ENCODE measurements at places on chromosomes 13 and 19.

DNA sequence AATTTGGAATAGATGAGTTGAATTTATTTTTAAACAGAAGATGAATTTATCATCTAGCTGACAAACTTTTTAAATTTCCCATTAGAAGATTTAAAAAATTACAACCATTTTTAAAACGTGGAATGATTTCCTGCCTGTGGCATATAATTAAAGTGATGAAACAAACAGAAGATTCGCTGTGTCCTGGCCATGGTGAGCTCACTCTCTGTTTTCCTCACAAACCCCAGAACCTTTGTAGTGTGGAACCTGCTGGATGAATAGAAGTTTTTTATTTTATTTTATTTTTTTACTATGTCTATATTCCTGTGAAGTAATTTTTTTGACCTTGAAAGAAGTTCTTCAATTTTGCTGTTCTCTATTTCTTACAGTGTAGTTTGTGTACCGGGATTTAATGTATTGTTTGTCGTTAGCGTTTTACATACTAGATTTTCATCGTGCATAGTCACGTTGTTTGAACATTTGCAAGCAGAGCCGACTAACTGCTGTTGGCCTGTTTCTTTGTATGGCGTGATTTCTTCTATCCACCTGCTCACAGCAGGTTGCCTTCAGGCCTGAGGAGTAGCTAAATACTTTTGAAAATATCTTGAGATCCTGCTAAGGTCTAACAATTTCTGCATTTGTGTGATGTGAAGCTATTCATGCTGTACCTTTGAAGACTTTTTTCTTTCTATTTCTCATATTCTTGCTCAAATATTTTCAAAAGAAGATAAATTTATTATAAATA lies 149.2 kb downstream of the GGACT start:
- no peak for DNase-seq

DNA sequence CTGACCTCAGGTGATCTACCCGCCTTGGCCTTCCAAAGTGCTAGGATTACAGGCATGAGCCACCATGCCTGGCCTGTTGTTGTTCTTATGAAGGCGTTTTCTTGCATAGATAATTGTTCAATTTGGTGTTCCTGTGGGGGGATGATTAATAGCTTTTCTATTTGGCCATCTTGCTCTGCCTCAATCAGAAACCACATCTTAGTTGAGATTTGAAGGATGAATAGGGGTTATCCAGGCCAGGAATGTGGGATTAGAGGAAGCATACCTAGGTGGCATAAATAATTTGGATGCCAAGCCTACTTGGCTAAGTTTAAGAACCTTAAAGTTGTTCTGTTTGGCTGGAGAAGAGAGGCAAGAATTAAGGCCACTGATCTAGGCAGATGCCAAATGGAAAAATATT lies 44.4 kb downstream of the CCNA1 start:
- no peak for DNase-seq

DNA sequence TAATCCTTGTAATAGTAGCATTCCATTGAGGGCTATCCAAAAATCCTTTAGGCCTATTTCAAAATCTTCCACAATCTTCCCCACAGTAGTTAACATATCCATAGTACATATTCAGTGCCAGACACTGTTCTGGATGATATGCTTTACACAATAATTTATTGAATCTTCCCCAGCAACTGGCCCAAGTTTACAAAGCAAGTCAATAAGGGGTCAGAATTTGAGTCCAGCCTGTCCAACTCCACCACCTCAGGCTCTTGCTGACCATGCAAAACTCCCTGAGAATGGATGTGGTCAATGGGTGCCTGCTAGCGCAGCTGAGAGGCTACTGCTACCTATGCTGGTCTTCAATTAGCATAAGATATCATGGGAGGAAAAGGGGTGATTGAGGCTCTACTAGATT lies 529.6 kb downstream of the FGF9 start:
- DNase-seq = no peak

GRCh38 chr13:97385854-97386253 lies 48.1 kb upstream of the RAP2A start:
- DNase-seq = peak; percentile 24

DNA sequence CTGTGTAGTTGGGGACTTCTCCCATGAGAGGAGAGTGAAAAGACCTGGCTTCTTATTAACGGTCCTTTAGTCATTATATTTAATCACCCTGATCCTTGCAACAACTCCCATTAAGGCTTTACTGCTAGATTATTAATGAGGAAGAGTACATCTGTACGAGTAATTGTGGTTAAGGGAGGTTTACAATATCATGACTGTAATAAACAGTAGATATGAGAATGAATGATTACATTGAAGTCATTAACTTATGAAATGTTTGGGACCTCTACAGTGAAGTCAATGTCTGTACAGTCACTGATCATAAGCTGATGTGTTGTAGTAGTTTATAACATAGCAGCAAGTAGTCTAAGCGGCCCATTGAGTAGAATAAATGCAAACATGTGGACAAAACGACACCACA lies 24.7 kb downstream of the FGF9 start:
- DNase-seq = no peak

- no peak for DNase-seq
Measured at GRCh38 chr19:44623626-44624025, 10.3 kb downstream of the IGSF23 start.
